Cardiac fibroblast (primary cell): ENCODE measurements at places on chromosomes 5 and 9.

- DNase-seq = no peak
Observed at GRCh38 chr5:130115686-130116085, 211.4 kb downstream of the CHSY3 start.

- DNase-seq = peak; percentile 66
Observed at GRCh38 chr9:72363908-72364678, 915 bp downstream of the ZFAND5 start.

- no peak for DNase-seq
Observed at GRCh38 chr9:17730899-17731298, 152.0 kb downstream of the SH3GL2 start.

GRCh38 chr5:3852161-3852916, 256.7 kb downstream of the IRX1 start:
- no peak for DNase-seq

DNA sequence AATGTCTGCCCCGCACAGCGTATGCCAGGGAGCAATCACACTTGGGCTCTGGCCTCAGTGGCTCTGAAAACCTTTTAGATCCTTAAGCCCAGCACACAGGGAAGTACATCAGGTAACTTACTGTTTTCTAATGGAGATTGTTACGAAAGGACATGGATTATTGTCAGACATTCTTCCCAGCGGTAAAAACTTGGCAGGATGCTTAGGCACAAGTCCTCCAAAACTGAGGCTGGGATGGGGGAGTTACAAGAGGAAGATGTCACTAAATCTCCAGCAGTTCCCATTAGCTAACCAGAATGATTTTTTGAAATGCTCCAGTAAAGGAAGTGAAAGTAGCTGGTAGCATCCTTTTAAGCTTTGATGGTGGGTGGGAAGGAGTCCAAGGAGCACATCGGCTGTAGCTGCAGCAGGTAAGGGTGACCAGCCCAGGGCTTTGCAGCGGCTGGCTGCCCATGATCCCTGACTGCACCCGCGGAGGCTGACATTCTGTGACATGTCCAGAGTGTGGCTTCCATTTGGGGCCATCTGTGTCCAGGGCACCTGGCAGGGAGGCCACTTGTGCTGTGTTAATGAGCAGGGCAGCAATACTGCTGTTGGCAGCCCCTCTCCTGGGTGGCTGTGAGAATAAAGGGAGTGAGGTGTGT, 165.8 kb downstream of the GADD45G start:
- DNase-seq = no peak

GRCh38 chr5:148425808-148426207, 42.0 kb downstream of the FBXO38 start:
- no peak for DNase-seq

- DNase-seq = peak; percentile 53
Observed at GRCh38 chr5:58322453-58322852, 137.4 kb downstream of the PLK2 start.
